GM12865 (cell line): ENCODE measurements at places on chromosomes 16 and 17.
A peak's percentile ranks its signal among the peaks of the same experiment; 100 is the strongest.

- DNase-seq, result peak; percentile 69
Observed at GRCh38 chr17:71472809-71473789, 647.7 kb upstream of the SOX9 start.

- no peak for DNase-seq
Observed at GRCh38 chr17:50459756-50460155, 8.9 kb downstream of the CHAD start.

DNA sequence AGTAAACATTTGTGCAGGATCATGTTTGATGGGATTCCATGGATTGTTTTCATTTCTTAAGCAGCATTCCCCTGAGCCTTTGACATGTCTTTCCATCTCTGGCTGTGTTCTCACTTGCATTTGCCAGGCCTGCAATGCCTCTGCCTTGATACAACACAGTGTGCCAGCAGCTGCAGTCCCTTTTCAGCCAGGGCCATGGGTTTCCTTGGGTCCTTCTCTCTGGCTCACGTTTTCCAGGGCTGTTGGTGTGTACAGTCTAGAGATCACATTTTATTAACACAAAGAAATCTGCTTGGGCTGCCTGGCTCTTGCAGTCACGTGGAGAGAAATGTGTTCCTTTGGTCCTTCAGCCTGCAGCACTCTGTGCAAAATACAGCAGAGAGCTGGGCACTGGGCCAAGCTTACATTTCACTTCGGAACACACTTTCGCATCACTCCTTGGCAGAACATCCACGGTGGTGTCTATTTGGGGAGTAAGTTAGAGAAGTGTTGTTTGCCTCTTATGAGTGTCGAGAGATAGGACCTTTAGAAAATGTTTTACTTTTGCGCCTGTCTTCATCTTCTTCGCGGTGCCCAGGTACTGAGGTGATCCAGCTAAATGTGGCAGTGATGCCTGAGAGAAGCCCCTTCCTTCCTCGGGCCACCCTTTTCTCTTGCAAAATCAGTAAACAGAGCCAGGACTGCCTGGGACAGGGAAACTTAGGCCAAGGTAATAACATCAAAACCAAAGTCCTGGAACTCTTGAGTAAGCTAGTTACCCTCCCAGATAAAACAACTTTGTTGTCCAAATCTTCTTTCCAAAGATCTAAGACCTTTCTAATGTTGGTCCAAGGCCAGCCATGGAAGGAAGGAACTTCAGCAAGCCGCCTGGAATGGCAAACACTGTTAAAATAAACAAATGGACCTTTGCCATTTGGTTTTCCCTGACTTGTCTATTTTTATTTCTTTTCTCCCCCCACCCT, 20.9 kb downstream of the HLF start:
- DNase-seq, result no peak

DNA sequence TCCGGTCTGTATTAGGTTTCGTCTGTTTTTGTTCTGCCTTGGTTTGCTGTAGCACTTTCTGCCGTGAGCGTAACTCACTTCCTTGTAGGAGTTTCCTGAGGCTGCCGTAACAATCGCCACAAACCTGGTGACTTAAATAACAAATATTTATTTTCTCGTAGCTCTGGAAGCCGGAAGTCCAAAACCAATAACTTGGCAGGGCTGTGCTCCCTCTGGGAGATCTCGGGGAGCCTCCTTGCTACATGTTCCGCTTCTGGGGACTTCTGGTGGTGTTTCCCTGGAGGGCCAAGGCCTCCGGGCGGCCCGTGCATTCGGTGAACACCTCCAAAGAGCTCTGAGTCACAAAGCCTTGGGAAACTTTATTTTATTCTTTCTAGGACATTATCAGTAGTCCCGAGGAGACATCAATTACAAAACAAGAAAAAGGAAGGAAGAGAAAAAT, 6.8 kb upstream of the WDR45B start:
- DNase-seq, result no peak

DNA sequence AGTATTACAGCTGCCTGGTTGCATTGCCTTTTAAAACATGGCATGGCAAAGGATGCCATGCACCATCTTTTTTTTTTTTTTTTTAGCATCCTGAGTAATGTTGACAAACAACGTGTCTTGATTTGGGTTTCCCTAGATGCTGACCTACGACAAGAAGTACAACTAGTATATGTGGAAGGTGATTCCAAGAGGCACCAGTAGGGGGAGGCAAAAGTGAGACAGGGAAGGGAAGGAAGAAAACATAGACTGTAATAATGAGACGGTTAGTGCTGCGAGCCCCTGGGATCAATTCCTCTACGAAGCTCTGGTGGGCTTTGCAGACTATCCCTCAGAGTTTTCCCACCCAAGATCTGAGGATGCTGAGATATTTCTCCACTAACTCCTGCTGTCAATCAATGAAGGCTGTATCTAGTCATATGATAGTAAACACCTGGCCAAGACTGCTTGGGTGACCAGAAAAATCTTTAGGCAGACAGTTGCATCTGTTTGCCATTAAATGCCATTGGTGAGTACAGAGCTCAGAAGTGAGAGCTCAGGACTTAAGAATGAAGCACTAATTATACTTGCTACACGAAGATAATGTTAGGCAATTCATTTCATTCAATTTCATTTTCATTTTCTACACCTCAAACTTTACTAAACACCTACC, 458.6 kb upstream of the GOT2 start:
- DNase-seq, result peak; percentile 36

- no peak for DNase-seq
Observed at GRCh38 chr17:17872547-17873345, 36.0 kb upstream of the SREBF1 start.

- no peak for DNase-seq
Observed at GRCh38 chr16:81547194-81547938, 102.8 kb downstream of the CMIP start.

DNA sequence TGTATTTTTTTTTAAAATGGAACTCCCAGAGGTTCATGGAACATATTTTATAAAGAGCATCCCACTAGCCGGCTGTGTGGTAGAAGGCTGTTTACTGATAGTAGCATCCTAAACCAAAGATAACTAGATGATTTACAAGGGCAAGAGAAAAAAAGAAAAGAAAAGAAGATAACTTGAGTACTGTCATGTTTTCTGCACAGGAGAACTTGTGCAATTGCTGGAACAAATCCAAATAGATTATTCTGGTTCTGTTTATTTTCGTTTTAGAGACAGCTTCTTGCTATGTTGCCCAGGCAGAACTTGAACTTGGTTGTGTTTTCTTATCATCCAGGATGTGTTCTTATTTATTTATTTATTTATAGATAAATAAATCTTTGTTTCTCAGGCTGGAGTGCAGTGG, 20.9 kb upstream of the PPM1D start:
- DNase-seq, result no peak

GRCh38 chr16:11801481-11802021, 4.5 kb upstream of the ZC3H7A start:
- no peak for DNase-seq

DNA sequence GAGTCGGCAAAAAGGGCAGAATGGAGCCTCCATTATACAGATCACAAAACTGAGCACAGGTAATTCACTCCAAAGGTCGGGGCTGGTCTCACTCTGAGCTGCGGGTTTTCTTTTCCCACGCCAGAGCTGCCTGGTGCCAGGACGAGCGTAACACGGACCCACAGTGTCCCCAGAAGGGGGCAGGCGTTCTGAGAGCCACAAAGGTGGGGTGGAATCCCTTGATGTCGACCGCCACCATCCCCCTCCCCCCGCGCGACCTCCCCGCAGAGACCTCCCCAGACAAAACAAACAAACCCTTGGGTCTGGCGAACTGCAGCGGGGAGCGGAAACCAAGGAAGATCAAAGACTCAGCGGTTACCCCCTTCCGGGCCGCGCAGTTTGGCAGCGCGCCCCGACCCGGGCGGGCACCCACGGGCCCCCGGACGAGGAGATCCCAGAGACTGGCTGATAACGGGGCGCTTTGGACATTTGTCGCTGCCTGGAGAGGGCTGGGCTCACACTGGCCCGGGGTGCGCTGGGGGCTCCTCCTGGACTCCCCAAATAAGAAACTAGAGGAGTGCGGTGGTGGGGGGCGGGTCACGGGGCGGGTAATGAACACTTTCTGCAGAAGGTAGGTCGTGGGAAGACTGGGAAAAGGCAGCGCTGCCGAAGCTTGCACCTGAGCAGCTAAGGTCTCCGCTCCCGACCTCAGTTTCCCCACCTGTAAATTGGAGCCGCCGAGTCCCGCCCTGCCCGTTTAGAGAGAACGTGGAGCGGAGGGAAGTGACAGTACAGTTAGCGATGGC, 664 bp upstream of the NKD1 start:
- peak; percentile 57 for DNase-seq

GRCh38 chr17:39177256-39177655, 11.3 kb upstream of the ARL5C start:
- no peak for DNase-seq

DNA sequence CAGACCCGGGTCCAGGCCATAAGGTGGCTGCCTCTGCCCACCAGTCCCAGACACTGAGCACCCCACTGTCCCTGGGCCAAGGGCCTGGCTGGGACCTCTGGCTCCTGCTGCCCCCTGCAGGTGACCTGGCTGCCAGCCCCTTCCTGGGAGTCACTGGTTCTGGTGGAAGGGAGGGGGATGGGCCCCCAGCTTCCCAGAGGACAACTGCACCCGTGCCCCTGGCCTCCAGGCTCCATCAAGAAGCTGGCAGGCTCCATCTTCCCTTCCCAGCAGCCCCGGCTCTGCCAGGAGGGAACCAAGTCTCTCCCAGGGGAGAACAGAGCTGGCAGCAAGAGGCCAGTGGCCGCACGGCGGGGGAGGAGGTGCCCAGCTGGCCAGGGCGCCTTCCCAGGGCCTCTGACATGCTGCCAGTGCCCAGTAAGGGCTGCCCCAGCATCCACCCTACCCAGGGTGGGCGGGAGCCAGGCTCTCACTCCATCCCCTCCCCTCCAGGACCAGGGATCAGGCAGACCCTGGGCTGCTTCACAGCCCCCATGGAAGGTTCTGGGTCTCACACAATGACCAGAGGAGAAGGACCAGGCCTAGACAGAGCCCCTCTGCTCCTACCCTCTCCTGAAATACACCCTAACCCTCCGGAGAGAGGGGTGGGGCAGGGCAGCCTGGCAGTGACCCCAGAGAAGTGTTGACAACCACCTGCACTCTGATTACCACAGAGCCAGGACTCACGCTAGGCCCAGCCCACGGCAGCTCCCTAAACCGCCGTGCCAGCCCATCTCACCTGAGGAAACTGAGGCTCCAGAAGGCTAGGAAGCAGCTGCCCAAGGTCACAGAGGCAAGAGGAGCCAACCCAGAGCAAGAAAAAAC, 3.6 kb downstream of the CLUH start:
- DNase-seq, result no peak

GRCh38 chr16:76176153-76176552, 101.0 kb upstream of the CNTNAP4 start:
- DNase-seq, result peak; percentile 65

DNA sequence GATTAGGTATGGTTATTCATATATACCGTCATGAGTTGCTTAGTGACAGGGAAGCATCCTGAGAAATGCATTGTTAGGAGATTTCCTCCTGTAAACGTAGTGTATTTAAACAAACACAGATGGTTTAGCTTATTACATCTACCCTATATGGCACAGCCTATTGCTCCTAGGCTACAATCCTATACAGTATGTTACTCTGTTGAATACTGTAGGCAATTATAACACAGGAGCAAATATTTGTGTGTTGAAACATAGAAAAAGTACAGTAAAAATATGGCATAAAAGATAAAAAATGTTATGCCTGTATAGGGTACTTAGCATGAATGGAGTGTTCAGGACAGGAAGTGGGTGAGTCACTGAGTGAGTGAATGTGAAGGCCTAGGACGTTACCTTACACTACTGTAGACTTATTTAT, 157.7 kb downstream of the CDH11 start:
- no peak for DNase-seq

GRCh38 chr16:87817910-87818309, 51.4 kb downstream of the SLC7A5 start:
- no peak for DNase-seq

- no peak for DNase-seq
Observed at GRCh38 chr17:72529386-72529785, 408.6 kb downstream of the SOX9 start.

- DNase-seq, result no peak
Observed at GRCh38 chr16:48546774-48547173, 63.2 kb downstream of the N4BP1 start.

GRCh38 chr17:10646392-10646990, 10.6 kb downstream of the MYH3 start:
- peak; percentile 79 for DNase-seq

DNA sequence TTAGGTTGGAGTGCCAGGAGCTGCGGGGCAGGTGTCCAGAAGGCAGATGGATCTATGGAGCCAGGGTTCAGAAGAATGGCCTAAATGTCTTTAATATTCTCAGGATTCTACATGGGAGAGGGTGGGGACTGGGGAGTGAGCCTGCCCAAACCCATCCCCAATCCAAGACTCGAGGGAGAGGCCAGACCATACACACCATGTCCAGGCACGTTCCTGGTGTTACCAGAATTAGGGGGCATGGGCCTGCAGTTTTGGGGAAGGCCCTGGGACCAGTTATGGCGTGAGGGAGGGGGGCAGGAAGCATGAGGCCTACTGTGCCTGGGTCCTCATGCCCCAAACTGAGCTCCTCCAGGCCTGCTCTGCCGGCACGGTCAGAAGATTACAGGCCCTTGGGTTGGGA, 1.9 kb downstream of the TAX1BP3 start:
- DNase-seq, result no peak

DNA sequence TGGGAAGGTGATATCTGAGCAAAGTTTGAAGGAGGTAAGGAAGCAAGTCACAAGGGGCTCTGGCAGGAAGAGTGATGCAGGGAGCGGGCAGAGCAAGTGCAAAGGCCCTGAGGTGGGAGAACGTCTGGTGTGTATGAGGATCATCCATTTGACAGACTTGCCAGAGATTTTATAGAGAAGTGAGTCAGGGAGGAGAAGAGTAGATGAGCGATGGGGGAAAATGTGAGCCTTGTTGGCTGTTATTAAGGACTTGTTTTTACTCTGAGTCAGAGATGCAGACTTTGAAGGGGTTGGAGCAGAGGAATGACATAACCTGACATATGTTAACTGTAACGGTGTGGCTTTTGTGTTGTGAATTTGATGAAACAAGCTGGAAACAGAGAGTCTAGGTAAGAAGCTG, 3.5 kb upstream of the CLEC10A start:
- no peak for DNase-seq

DNA sequence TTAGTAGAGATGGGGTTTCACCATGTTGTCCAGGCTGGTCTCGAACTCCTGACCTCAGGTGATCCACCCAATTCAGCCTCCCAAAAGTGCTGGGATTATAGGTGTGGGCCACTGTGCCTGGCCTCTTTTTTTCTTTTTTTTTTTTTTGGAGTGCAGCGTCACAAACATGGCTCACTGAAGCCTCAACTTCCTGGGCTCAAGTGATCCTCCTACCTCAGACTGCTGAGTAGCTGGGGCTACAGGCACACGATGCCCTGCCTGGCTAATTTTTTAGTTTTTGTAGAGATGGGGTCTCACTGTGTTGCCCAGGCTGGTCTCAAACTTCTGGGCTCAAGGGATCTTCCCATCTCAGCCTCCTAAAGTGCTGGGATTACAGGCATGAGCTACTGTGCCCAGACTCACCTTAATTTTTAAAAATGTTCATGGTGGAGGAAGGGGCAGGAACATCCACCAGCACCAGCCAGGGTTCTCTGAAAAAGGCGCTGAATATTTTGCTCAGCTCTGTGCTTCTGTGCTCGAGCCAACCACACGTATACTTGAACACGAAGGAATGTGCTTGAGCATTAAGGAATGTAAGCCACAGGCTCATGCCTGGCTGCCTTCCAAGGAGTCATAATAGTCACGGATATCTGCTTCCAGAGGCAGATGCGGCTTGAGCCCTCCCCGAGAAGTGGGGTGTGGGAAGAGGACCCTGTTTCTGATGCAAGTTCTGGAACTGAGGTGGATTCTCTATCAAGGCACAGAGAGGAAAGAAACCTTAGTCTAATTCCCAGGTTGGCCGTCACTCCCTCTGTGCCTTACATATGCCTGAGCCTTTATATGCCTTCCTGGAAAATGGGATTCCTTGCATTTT, 65.5 kb upstream of the CREBBP start:
- no peak for DNase-seq

GRCh38 chr16:50304467-50305440, 38.4 kb downstream of the ADCY7 start:
- no peak for DNase-seq
